ENCODE measurements at places on chromosomes 1 and 21.

DNA sequence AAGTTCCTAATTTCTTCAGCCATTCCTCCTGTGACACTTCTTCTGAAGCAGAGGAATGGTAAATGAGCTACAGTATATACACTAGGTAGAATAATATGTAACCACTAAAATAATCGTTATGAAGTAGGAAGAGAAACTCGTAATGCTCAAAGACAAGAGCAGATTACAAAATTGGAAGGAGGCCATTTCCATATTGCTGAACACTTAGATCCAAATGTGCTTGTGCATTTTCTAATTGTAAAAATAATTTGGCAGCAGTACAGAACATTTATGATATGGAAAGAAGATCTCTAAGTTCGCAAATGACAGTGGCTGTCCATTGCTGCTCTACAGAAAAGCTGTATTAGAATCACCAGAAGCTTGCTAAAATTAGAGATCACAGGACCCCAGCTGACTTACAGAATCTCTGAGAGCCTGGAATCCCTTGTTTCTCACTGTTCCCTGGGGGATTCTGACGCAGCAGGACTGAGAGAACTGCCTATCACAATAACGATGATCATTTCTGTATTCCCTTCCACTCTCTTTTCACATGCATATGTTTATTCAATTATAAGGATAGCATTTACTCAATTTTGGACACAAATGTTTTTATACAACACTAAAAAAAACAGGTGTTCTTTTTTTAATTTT is 242.1 kb downstream of the OMA1 start:
- DNase-seq, result no peak

DNA sequence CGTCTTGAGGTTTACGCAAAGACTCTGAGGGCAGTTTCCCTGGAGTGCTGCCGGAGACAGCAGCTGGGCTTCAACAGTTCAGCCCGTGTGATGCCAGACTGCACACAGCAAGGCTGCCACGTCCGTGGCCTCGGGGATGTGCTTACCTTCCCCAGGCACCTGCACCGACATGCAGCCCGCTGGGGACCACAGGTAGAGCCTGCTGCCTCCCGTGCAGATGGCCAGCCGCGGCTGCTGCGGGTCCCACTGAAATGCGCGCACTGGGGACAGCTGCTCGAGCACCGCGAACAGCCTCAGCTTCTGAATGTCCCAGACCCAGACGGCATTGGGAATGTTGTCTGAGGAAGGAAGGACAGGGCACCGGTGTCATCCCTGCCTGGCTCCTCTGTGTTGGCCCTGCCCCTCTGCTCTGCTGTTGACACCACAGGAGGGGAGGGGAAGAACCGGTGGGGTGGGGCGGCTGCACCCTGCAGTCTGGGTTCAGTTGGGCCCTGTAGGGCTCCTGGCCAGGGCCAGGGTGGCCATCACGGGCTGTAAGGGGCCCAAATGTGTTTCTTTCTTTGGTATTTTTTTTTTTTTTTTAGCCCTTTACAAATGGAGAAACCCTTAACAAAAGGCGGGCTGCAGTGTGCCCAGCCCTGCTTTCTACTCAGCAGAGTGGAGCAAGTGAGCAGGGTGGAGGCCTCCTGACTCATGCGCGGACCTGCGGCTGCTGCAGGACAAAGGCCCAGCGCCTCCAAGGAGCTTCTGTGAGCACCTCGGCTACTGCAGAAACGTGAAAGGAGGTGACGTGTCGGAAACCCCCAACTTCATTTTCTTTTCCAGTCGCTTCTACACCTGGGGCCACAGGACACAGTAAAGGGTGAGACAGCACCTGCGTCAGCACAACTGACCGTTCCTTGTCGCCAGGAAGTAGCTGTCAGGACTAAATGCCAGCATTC is 6.8 kb downstream of the TPRG1L start:
- no peak for DNase-seq

GRCh38 chr1:167297222-167298214 is 76.8 kb downstream of the POU2F1 start:
- no peak for DNase-seq

DNA sequence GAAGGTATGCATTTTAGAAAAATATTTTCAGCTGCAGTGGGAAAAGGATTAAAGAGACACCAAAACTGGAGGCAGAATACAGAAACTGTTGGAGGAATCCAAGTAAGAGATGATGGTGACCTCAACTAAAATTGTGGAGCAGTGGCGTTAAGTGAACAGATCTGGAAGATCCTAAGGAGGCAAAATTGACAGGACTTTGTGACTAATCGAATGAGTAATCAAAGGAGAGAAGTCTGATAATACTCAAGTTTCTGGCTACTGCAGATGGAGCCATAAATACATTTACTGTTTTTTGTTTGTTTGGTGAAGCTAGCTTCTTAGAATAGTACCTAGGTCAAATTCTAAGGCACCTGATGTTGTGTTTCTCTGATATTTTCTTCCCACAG is 3.1 kb downstream of the CTBS start:
- no peak for DNase-seq

- no peak for DNase-seq
Observed at GRCh38 chr1:91784616-91785015, 101.3 kb downstream of the TGFBR3 start.

GRCh38 chr1:214198571-214198970 is 82.4 kb upstream of the SMYD2 start:
- no peak for DNase-seq

- DNase-seq, result no peak
Observed at GRCh38 chr1:205262731-205263171, 35.0 kb downstream of the TMCC2 start.

DNA sequence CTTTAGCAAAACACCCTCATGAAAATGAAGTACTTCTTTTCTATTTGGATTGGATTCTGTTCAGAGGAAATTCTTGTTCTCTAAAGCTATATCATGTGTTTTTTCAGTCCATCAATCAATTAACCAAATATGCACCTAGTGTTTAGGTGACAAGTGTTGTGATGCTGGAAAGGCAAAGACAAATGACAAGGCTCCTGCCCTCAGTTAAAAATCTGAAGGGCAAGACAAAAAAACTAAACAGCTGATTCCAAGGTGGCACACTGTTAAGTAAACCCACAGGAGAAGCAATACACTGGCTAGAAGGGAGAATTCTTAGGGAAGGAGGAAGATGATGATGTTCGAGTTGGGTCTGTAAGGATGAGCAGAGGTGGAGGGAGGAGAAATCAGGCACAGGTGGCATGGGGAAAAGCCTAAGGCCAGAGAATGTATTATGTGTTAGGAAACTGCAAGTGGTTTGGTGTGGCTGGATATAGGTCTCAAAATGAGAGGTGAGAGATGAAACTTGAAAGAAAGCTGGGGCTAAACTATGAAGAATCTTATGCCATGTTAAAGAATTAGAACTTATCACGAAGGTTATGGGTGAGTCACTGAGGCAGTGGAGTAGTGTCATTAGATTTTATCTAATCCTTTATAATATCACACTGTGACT is 51.8 kb upstream of the GFI1 start:
- DNase-seq, result no peak

- no peak for DNase-seq
Observed at GRCh38 chr1:159900086-159900680, at the start of gene CFAP45. CFAP45 (minus strand) TSS chr1:159900165; CDS start chr1:159900098, 67 bp downstream.

GRCh38 chr1:104884939-104885338 is 1135.2 kb downstream of the AMY1C start:
- DNase-seq, result no peak

GRCh38 chr1:21936366-21937031 is 611 bp downstream of the HSPG2 start:
- DNase-seq, result no peak

DNA sequence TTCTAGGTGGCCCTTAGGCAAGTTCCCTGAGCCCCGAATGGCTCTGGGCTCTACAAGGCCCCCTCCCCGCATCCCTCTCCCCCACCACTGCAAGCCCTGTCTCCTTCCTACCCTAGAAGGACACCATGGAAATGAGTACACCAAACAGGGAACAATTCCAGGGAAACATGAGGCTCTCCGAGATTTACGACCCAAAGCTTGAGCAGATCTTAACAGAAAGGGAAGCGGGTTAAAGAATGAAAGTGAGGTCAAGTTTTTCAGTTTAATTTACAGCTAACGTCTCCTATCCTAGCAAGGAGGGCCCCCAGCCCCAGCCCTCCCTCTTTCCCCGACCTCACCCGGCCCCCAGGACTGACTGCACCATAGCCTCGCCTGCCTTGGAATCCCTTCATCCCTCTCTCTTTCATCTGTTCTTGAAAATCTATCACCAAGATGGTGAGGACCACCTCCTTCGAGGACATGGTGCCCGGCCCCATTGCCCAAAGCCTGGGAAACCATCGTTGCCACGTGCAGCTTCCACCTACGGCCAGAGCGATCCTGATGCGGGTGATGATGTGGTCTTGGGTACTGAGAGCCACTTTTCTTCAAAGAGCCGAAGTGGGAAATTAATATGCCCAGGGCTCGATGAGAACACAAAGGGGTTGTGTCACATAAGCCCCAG is 30.5 kb downstream of the SIM2 start:
- no peak for DNase-seq

GRCh38 chr1:46246548-46247435 is 771 bp upstream of the RAD54L start:
- no peak for DNase-seq

GRCh38 chr21:44262338-44263056 is 800 bp upstream of the DNMT3L start:
- no peak for DNase-seq

DNA sequence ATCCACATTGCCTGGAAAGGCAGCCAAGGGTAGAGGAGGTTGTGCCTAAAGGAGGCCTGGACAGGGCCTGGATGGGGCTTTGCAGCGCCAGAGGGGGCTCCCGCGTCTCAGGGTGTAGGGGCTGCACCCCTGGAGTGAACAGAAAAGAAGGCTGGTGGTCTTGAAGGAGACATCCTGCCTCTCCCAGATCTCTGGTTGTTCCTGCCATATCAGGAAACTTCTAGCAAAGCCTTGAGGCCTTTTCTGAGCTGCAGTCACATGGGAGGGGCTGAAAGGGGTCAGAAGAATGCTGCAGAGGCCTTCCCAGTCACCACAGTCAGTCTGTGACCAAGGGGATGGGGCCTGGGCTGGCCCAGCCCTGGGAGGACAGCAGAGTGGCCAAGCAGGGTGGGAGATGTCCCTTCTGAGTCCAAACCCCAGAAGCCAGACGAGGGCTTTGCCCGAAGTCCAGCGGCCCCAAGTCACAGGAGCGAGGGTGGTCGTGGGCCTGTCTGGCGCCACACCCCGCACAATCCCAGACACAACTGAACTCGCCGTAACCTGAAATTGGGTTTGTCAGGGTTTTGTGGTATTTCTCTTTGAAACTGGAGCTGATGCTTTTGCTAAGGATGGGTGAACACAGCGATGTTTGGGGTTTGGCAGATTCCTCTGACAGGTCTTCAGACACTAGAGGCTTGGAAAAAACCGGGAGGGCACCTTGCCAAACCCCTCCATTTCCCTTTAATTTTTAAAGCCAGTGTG is 29.6 kb downstream of the SIM2 start:
- no peak for DNase-seq

GRCh38 chr1:8204826-8205225 is 113.1 kb upstream of the SLC45A1 start:
- DNase-seq, result no peak

DNA sequence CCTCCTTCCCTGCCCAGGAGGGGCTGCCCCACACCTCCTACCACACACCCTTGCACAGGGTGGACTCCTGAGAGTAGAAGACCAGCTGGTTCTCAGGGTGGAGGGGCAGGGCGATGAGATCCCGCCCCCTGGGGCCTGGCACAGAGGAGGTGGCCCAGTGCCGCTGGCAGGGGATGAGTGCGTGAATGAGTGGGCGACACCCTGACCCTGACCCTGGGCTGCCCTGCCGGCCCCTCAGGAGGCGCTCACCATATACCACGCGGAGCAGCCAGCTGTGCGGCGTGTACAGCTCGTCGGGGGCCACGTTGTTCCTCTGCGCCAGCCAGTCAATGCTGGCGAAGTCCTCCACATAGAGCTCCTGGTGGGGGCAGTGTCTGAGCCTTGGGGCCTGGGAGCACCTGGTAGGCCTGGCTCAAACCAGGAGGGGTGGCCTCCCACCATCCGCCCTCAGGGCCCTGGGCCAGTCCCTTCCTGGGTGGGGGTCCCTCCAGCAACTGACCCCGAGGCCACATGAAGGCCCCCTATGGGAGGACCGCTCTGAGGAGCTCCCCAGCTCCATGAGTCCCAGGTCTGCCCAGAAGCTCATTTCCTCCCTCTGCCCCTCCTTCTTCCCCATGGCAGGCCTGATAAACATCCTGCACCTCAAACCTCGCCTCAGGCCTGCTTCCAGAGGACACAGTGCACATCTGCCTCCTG is 13.0 kb downstream of the LSS start:
- no peak for DNase-seq

DNA sequence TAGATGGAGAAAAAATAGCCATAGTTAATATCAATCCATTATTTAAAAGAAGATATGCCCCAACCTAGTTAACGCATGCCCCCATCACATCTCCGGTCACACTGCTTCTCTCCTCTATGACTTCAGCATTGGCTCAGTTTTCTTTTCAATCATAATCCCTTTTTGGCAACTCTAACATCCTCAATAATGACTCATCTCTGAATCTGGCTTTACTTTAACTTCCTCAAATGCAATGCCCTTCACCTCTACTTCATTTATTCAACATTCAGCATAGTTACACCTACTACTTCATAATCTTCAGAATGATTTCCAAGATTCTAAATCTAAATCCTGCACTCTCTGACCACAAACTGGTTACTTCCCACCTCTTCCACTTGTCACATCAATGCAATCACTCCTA is 417.3 kb downstream of the USH2A start:
- DNase-seq, result no peak

DNA sequence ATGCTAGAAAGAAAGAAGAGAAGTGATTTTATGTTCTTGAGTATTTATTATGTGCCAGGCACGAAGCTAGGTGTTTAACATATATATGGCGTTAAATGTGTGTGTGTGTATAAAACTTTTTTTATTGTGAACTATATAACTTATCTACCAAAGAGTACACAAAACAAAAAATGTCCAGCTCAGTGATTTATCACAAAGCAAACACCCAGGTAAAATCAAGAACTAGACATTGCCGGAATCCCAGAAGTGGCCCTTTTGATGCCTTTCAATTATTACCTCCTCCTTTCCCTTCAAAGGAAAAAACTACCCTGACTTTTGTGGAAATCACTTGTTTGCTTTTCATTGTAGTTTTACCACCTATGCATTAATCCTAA is 40.5 kb upstream of the ZNF648 start:
- DNase-seq, result no peak

DNA sequence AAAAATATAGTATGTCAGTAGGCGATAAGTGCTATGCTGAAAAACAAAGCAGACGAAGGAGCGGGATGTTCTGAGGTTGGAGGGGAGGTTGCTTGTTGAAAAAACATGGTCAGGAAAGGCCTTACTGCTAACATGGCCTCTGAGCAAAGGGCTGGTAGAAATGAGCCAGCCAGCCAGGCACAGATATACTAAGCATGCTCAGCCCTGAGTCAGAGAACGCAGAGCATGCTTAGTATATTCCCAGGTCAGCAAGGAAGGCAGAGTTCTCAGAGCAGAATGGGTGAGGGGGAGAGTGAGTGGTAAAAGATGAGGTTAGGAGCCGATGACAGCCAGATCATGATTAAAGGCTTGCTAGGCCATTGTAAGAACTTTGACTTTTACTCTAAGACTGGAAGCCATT is 36.7 kb downstream of the ZBTB40 start:
- DNase-seq, result no peak

DNA sequence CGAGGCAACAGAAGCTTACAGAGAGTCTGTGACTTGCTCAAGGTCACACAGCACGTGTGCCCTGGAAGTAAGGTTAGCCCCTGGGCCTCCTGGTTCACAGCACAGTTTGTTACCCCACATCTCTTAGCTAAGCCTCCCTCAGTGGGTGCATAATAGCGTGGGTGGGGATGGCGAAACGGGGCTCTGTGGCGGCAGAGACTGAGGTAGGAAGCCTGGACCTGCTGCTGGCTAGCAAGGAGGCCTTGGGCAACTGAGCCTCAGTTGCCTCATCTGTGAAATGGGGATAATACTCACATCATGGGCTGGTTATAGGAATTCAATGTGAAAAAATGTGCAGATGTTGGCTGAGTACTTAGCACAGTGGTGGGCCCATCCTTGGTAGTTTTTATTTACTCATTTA is 596 bp downstream of the PADI4 start:
- no peak for DNase-seq
